ENCODE measurements at places on chromosomes 11 and 22.

GRCh38 chr11:95415837-95416304 is 184.9 kb upstream of the SESN3 start:
- no peak for DNase-seq

DNA sequence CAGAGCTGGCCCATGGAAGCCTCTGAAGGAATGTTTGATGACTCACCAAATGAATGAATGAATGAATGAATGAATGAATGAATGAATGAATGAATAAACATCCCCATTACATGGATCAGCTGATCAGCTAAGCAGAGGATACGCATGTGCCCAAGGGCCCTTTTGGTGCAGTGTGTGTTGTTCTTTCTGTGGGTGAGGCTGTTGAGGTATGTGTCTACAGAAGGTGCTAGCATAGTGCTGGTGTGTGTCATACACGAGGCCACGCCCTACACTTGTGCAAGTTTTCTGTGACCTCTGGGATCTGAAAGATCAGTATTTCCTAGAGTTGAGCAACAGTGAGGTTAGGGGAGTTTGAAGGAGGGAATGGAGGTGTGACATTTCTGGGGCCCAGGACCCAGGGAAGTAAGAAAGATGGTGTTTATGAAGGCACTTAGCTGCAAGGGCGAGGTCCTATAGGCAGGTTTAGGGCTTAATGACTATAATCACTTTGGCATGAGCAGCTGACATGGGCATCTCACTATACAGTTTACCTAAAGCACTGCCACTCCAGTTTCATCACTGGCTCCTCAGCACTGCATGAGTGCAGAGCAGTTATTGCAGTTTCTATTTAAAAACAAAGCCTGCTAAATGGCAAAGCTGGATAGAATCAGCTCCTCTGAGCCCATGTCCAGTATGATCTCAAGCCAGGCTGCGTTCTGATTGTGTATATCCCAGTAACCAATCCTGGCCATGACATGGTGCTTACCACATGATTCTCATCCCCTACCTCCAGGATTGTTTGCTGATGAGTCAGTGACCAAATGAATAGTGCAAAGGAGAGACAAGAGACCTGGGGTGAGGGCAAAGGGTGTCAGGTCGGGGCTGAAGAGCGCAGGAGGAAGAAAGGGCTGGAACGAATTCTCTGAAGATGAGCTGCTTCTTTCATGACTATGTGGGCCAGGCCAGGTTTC is 36.4 kb upstream of the E2F8 start:
- no peak for DNase-seq

DNA sequence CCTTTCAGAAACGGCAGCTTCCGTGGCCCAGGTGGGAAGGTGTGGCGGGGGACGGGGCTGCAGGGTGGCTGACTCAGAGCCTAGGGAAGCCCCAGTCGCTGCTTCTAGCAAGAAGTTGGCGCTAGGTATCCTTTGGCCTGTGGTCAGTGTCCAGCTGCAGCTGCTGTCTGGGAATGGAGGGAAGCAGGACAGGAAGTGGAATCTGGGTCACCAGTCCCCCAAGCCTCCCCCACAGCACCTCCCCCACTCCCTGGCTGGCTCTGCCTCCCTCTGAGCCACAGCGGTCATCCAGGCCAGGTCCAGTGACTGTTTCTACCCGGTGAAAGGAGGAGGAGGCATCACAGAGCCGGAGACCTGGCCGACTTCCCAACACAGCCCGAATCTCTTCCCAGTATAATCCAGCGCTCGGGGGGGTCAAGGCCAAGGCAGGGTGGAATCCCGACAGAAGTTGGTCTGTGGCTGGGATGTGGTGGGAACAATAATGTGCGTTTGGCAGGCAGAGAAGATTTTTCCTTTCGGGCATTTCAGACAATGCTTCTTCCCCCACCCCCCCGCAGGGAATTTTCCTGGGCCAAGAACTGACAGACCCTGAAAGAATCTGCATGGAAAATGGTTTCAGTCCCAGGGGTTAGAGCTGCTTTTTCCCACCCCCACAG is 45.1 kb downstream of the C11orf96 start:
- DNase-seq, result peak; percentile 81

GRCh38 chr11:9619004-9619403 is 44.9 kb upstream of the SWAP70 start:
- no peak for DNase-seq

DNA sequence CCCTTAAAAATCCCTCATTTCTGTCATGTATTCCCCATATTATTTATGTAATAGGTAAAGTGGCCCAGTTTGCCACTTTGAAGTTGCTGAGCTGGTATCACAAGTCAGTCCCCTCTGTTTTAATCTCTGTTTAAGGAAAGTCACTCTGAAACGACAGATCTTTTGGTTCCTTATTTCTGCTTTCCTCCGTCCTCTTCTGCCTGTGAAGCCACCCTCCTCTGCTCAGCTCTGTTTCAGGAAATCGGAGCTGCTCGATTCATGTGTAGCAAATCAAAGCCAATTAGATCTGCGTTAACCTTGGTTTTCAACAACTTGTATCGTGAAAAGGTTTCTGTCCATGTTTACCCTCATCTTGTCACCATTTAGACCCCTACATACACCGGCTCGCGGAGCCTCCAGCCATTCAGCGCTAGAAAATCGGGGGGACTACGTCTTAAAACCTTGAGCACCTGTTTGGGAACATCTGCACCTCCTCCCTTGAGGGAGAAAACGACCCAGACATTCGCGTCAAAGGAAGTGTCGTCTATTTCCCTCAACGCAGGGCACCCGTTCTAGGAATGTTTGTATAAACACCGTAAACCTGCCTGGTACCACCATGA is 576 bp upstream of the SC5D start:
- peak; percentile 65 for DNase-seq

DNA sequence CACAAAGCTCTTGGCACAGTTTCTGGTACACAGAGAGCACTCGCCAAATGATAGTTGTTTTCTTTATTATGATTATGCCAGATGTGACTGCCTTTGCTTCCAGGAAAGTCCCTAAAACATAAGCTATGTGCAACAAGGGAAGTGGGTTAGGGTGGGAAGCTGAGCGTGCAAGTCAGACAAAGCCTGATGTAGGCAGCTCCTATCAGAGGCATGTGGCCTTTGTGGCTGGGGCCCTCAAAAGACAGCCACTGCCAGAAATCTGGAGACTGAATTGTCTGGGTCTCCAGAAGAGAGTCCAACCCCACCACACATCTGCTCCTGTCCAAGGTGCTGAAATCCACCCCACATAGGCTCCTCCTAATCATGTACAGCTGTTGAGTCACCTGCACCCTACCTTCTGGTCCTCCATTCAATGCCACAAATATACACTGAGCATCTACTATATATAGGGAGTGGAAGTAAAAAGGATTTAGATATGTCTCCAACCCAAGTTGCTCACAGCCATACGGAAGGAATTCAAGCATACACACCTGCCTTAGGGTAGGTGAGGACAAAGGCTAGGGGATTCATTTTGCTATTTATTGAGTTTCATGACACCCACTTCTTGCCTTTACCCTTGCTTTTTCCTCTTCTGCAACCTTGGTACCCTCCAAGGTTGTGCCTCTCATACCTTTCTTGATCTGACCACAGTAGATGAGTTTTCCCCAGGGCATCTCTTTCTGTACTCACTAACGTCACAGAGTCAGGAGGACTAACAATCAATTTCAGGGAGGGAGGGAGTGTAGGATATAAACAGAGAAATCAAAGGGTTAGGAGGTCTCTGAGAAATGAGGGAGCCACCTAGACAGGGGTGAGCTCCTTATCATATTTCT is 12.4 kb downstream of the SEC14L3 start:
- no peak for DNase-seq

GRCh38 chr11:207863-208180 is 314 bp downstream of the RIC8A start:
- DNase-seq, result no peak

DNA sequence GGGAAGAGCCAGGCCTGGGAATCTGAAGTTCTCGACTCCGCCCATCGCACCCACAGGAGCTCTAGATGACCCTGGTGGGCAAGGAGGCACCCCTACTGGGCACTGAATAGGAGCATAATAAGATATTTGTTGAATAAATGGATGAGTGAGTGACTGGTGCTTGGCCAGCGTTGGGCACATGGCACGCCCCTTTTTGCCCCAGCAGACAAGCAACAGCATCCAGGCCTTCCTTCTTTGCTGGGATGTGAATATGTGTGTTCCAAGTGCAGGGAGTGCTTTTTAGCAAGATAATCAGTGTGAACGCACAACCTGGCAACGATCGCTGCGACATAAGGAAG is 443 bp upstream of the CELF1 start:
- no peak for DNase-seq

GRCh38 chr11:15233371-15234165 is 118.8 kb downstream of the INSC start:
- DNase-seq, result no peak

GRCh38 chr11:75031224-75031753 is 42.6 kb downstream of the NEU3 start:
- DNase-seq, result no peak

DNA sequence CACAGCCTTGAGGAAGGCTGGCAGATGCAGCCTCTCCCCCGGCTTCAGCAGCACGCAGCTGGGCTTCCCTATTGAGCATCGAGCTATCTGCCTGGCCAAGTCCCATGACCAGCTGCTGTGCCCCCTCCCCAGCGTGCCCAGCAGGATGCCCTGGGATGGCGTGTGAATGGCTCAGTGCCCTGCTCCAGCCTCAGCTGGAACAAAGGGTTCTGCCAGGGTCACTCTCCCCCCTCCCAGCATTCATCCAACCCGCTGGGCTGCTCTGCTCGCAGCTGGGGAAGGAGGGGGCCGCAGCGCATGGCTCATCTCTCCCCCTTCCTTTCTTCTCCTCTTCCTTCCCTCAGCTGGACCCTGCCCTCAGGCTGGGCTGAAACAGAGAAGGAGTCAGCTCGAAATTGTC is 14.5 kb downstream of the LRP4 start:
- peak; percentile 84 for DNase-seq

DNA sequence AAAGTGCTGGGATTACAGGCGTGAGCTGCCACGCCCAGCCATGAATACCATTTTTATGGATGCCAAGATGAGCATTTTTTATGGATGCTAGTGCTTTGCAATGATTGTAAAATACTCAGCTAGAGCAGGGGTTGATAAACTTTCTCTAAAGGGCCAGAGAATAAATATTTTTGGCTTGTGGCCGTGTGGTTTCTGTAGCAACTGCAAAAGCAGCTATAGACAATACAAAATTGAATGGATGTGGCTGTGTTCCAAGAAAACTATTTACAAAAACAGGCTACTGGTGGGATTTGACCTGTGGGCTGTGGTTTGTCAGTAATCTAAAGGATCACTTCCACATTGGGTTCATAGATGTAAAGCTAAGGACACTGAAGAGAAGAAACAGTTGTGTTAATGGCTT is 56.0 kb downstream of the COMMD9 start:
- DNase-seq, result no peak

GRCh38 chr11:84865791-84866535 is 761.2 kb downstream of the DLG2 start:
- no peak for DNase-seq

DNA sequence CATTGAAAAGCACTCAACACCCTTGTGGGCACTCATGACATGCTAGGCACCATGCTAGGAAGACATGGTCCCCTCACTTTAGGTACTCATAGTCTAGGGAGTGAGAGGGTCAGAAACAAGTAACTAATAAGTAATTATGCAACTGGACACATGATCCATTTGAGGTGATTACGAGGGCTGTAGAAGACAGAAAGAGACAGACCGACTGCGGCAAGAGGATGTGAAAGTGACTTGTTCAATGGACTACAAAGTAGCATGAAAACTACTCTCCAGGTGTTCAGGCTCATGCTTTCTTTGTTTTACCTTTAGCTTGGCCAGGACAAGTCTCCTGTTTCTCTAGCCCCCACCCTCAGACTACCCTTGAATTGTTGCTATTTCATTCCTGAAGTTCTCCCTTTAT is 310.8 kb upstream of the SORL1-AS1 start:
- DNase-seq, result no peak

DNA sequence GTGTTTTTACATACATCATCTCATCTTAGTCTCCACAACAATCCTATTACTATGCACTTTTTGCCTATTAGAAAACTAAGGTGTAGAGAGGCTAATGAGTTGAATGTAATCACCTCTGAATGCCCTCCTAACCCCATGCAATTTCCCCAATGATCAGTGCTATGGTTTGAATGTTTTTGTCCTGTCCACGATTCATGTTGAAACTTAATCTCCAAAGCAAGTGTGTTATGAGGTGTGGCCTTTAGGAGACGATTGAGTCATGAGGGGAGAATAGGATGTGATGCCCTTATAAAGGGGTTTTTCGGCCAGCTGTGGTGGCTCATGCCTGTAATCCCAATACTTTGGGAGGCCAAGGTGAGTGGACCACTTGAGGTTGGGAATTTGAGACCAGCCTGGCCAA is 2.0 kb upstream of the CCDC73 start:
- DNase-seq, result no peak

DNA sequence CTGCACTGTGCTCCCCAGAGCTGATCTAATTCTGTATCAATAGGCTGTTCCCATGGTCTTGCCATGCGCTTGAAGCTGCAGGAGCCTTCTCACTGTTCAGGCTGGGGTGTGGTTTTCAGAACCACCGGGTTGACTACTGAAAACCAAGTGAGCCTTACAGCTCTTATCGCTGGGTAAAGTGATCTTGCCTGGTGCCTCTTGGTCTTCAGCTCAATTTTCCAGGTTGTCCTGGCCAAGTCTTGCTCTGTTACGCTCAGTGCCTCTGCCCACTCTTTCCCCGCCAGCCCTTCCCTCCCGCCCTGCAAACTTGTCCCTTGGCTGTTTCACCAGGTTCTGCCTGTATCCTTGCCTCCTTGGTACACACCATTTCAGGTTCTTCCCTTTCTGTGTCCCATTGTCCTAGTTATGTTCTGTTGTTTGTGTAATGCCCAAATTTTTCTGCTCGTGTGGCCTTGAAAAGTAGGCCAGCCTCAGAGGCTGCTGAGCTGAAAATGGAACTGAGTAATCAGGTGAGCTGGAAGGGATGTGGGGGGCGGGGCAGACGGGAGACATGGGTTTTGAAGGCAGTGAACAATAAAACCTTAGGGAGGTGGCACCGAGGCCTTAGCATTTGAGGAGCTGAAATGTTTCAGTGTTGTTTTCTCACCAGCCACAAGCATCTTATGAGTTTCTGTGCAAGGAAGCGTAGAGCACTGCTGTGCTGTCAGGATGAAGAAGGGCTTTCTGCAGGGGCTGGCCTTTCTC is 11.2 kb downstream of the PEX26 start:
- no peak for DNase-seq

DNA sequence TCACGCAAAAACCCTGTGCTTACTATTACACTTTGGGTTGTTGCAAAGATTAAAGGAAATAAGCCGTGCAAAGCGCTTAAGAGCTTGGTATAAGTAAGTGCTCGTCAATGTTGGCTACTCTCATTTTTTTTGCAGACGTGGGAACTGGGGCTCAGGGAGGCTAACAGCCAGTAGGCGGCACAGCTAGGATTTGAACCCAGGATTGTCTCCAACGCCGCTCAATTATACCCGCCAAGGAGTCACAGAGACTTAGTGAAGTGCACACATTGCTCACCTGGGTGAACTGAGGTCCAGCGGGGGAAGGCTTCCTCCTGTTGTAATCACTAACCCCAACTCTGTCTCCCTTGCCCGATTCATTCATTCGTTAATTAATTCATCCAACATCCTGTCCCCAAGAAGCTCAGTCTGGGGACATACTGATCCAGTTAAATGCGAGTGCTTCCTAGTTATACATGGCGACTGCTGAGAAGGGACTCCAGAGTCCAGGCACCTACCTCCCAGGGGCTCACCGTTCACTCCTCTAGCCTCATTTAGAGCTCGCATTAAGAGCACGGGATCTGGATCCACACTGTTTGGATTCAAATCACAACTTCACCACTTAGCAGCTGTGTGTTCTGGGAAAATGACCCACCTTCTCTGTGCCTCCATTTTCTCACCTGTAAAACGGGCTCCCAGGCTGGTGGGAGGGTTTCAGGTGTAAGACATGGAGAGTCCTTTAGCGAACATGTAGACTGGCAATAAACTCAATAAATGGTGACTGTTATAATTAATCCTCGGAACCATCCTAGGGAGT is 838 bp upstream of the MTFP1 start:
- DNase-seq, result no peak

- no peak for DNase-seq
These were observed 7.1 kb upstream of the TNNT3 start for GRCh38 chr11:1912289-1912878.

Data from amygdala (tissue), 56 donors.